ENCODE measurements at places on chromosomes 7 and 10. TPM values are rescaled to one million over a fixed set of nuclear protein-coding genes. Genes with fewer than 3 reads are reported as not detected.

Gene SERPINE1
- 1,123 TPM for total RNA-seq

Gene SLC39A12
- total RNA-seq, result not detected

Gene GDF10
- not detected for total RNA-seq

Gene ACSM6
- total RNA-seq, result not detected

Gene KLLN
- 0.23 TPM for total RNA-seq

Gene FBH1
- total RNA-seq, result 78.6 TPM

Gene IFIT1B
- not detected for total RNA-seq

Gene NPSR1
- total RNA-seq, result not detected

Gene PTPN20
- total RNA-seq, result 1.0 TPM

Gene SLC29A4
- 4.1 TPM for total RNA-seq

Gene SAP25
- total RNA-seq, result 2.4 TPM

Gene UCN3
- total RNA-seq, result not detected

Gene ADAM12
- total RNA-seq, result 7.2 TPM

Gene CACUL1
- total RNA-seq, result 12.1 TPM

Gene MSMB
- total RNA-seq, result not detected

Gene LRRC18
- total RNA-seq, result not detected

Gene ZSWIM8
- 76.1 TPM for total RNA-seq

Gene GIMAP1
- total RNA-seq, result not detected

Gene SFRP5
- total RNA-seq, result 0.09 TPM

Gene STEAP1B
- 3.8 TPM for total RNA-seq

Gene FBXL13
- total RNA-seq, result 0.93 TPM

Gene PRF1
- total RNA-seq, result not detected

Gene TFEC
- total RNA-seq, result not detected

Gene PON3
- total RNA-seq, result 4.0 TPM

Gene ITGA8
- 0.94 TPM for total RNA-seq

Gene AKR1C2
- total RNA-seq, result 16.4 TPM

Gene GIMAP7
- not detected for total RNA-seq

Gene IKZF1
- total RNA-seq, result not detected

Gene C7orf57
- not detected for total RNA-seq

Gene CUTC
- 17.5 TPM for total RNA-seq

Gene HOXA2
- 6.4 TPM for total RNA-seq

Gene ITGB8
- total RNA-seq, result 6.0 TPM

Gene PITX3
- 1.5 TPM for total RNA-seq

Gene HHEX
- 0.51 TPM for total RNA-seq

Gene UPK3B
- total RNA-seq, result 8.6 TPM

Gene GNG11
- 68.2 TPM for total RNA-seq

Data from pericardium fibroblast (primary cell).